ENCODE measurements at places on chromosomes 4 and X.

DNA sequence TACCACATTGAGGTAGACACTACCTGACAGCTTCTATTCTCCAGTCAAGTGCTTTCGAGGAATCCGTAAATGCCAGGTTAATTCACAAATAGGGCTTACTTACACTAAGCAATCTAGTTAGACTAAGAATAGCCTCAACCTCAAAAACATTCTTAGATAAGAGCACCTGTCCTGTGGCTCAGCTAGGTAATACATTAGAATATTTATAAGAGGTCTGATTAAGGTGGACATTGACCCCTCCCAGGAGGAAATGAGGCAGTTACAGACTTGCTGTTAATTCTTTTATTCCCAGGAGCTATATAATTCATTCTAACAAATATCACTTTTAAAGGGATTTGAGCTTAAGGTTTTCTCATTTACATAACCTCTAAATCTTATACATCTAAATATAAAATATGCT lies 758.1 kb downstream of the GRID2 start:
- DNase-seq = no peak

DNA sequence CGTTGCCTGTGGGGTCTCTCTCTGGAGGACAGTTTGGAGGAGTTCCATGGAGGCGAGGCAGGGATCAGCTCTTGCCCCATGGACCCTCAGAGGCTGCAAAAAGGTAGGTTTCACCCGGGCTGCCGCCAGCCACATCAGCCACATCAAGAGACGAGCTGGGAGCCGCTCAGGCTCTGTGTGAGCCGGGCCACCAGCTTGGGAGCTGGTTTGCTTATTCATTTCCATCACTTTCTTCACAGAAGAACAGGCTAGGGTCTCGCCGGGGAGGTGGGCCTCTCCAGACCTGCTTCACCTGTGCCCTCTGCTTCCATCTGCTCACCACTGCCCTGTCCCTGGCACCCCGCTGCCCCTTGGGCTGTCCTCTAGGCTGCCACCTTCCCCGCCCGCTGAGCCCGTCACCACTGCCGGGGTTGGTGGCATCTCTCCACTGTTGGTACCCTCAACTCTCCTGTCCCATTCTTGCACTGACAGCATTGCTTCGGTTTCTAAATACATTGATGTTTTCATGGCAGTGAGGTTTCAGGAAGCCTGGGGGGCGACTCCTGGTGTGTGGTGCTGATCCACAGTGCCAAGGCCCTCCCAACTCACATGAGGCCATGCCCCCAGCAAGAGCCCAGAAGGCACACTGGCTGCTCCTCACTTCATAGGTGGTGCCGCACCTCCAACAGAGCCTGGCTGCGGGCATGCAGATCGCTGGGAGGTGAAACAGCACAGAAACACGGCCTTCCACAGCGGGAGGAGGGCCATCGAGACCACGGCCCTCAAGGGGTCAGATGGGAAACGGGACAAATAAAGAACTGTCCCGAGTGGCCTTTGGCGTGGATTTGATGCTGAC lies 4.5 kb upstream of the TREX2 start:
- DNase-seq = no peak

DNA sequence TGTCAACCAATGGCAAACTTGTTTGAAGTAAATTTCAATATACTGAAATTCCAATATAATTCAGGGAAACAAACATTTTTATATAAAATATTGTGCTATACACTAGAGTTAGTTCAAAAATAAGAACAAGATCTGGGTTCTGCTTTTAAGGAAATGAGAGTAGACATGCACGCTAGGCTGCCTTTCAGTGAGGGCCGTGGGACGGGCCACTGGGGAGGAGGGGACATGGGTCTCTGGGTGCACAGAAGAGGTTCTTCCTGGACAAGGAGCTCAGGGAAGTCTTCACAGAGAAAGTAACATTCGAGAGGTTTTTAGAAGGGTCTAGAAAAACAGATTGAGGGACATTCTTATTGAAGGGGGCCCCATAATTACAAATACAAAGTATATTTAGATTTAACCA lies 64.4 kb downstream of the SHROOM3 start:
- no peak for DNase-seq

DNA sequence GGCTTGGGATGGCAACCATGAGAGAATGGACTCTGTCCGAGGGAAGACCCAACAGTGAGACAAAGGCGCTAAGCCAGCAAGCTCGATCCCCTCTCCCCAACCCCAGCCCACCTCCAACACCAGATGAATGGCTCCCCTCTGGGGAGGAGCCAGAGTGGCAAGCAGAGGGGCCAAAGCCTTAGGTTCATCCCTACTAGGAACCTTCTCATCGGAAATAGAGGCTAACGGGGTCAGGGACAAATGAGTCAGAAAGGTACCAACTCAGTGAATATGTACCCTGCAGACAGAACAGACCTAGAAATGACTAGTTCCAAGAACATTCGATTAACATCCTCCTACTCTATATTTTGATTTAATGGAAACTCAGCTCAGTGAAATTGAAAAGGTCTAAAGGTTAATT lies 73.9 kb downstream of the NSG1 start:
- DNase-seq = no peak

- DNase-seq = no peak
Measured at GRCh38 chrX:139429913-139430312, 100.6 kb upstream of the F9 start.

DNA sequence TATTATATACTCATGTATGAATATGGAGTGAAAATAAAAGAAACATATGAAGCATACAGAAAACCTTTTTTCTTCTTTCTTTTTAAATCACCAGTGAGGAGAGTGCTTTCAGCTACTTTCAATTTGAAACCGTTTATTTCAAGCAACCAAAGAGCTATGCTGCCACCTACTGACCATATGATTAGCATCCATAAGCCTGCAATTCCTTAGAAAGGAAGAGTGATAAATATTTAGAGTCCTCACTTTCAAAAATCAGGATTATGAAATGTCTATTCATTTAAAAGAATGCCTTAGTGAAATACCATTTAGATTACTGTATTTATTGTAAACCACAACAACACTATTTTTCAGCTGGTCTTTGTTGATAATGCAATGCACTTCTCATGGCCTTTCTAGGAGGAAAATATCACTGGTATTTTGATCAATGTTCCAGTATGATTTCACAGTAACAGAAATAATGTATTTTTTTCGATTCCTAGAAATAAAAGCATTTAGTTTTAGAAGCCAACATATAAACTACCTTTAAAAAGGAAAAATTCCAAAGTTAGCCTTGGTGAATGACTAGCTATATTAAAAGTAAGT lies 667.6 kb downstream of the PCDH18 start:
- no peak for DNase-seq

DNA sequence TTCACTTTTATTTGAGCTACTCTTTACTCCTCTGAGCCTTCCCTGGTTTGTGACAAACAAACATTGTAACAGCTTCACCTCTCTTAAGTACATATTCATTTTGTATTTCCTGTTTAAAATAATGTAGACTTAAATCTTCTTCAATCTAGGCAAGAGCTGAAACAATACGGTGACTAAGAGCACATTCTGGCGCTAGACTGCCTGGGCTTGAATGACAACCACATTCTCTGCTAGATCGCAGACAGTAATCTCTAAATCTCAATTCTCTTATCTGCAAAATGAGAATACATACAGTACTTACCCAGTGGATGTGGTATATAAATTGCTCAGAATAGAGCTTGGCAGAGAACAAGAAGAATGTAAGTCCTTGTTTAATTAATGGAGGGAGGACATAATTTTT lies 144.8 kb downstream of the ARAP2 start:
- no peak for DNase-seq

DNA sequence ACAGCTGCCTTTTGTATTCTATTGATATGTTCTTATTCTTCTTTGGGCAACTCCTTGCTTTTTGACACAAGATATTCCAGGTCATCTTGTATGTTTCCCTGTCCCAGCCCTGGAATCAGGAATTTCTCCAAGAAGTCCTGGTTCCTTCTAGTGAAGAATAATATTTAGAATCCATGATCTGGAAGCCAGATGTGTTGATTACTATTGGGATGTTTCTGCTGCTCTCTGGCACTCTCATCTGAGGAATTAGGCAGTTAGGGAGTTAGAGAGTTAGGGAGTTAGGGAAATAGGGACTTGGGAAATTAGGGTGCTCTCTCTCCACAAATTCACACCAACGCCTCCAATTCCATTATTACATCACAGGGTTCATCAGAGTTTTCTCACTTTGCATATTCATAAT lies 191.2 kb downstream of the ZNF330 start:
- DNase-seq = no peak

GRCh38 chrX:45992402-45993123 lies 552.7 kb downstream of the ZNF674 start:
- no peak for DNase-seq

DNA sequence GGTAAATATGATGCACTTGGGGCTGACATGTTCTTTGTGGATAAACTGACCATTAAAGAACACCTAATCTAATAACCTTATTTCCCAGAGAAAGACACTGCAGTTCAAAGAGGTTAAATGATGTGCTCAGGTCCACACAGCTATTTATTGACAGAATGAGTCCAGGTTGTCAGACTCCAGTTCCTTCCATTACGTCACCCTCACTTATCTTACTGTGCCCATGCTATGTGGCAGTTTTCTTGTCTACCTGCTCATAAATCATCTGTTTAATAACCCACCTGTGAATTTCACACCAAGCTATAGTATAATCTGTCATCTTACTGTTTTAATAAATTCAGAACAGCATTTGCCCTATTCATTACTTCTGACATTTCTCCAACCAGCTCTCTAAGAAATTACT lies 36.7 kb downstream of the QRFPR start:
- no peak for DNase-seq

DNA sequence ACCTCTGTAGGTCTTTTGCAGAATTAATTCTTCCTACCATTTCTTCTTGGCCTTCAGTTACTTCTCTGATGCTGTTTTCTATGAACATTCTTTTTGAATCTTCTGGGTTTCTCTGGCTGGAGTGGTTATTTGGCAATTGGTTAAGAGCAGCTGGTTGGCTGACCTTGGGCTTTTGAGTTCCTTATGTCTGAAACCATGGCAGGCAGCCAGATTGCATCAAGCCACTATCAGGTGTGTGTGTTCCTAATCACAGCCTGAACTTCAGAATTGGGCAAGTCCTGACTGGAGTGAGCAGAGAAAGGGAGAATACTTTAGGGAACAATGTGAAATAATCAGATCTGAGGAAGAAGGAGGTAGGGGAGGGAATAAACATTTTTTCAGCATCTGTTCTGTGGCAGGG lies 90.2 kb downstream of the ARHGAP10 start:
- no peak for DNase-seq

DNA sequence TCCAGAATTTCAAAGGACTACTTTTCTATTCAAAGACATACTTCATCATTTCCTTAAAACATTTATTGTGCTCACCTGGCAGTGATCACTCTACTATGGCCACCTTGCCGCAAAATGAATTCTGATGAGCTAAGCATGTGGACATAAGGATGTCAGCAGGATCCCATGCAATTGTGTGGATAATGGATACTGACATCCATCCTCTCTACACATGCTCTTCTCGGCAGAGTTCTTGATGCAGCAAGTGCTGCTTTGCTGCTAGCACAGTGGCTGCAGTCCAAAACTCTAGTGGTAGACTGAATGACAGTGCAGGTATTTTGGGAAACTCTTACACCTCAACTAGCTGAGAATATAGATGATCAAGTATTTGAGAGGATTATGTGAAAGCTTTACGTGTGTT lies 168.0 kb downstream of the BANK1 start:
- no peak for DNase-seq

GRCh38 chr4:113173126-113173792 lies 123.8 kb downstream of the ANK2 start:
- DNase-seq = no peak

GRCh38 chr4:62917649-62918048 lies 1491.6 kb downstream of the TECRL start:
- DNase-seq = no peak

- no peak for DNase-seq
Measured at GRCh38 chrX:109190542-109190941, 291.3 kb downstream of the GUCY2F start.

- DNase-seq = no peak
Measured at GRCh38 chr4:84530871-84531270, 31.8 kb upstream of the NKX6-1 start.

DNA sequence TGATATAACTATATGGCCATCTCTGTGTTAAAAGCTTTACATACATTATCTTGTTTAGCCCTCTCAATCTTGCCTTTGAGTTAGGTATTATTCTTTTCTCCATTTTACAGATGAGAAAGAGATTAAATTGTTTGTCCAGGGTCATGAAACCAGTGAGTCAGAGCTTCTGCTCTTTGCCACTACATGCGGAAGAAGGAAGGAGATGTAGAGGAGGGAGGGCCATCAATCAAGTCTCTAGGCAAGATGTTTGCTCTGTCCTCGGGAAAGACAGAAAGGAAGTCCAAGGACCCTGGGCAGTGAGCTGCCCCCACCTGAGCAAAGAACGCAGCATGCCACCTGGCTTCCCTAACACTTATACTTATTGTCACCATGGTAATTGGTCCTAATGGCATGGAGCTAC lies 133.7 kb upstream of the IL1RAPL2 start:
- DNase-seq = no peak

- DNase-seq = no peak
Measured at GRCh38 chr4:126799971-126800574, 832.7 kb upstream of the INTU start.

DNA sequence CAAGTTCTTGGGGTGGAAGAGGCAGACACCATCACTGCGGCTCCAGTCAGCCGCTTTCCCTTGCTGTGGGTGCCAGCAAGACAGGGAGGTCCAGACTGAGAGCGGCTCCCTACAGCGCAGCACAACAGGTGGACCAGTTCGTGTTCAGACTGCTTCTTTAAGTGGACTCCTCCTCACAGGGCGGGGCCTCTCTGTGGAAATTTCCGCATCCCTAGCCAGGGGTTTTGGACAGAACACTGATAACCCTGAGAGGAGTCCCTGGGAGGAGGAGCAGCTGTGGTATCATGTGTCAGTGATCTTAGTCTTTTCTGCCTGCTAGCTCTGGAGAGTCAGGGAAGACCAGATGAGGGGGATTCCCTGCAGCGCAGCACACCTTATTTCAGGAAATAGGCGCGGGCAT lies 48.5 kb downstream of the MAGEC2 start:
- DNase-seq = no peak

DNA sequence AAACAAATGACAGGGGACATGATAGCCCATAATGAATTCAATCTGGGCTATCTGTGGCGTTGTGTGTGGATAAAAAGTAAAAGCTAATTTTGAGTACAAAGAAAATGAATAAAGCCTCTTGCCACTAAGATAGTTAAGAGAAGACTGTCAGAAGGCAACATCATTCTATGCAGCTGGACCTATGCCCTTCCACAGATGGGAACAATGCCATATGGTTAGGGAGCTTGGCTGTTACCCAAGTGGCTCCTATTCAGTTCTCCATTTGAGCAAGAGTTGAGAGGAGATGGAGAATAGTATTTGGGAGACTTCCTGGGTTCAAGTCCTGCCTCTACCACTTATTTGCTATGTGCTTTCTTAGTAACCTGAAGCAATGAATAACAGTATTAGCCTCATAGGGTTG lies 107.7 kb downstream of the ANXA3 start:
- DNase-seq = no peak

DNA sequence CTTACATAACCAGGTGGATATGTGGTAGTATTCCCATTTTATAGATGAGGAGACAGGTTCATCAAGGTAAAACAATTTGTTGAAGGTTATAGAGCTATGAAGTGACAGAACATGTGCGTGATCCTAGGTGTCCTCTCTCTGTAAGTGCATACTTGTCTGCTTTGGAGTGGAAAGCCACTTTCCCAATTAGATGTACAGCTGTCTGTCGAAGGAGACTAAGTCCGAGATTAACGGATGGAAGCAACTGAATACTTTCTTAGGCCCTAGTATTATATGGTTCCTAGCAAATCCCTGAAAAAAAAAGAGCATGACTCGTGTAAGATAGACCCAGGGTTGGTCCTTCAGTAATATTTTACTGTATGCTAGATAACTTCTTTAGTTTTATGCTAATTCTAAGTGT lies 19.7 kb downstream of the TMEM131L start:
- DNase-seq = no peak
